ENCODE measurements at places on chromosomes 3 and 15.

DNA sequence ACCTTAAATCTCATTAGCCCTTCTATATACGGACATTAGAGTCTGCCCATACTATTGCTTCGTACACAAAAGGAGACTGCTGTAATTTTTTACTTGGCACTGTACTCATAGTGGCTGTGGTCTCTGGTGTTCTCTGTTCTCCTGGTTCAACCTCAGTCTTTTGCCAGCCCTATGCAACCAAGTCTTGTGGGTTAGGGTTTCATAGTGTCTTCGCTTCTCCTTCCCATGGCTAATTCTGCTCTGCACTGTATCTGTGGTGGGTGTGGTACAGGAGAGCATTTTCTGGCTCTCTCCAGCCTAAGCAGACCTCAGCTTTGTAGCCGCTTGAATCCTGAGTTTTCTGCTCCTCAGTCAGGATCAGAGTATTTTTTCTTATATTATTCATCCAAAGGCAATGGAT, 981.2 kb downstream of the SQOR start:
- DNase-seq = no peak

GRCh38 chr15:38894243-38894948, 329.8 kb upstream of the RASGRP1 start:
- no peak for DNase-seq

DNA sequence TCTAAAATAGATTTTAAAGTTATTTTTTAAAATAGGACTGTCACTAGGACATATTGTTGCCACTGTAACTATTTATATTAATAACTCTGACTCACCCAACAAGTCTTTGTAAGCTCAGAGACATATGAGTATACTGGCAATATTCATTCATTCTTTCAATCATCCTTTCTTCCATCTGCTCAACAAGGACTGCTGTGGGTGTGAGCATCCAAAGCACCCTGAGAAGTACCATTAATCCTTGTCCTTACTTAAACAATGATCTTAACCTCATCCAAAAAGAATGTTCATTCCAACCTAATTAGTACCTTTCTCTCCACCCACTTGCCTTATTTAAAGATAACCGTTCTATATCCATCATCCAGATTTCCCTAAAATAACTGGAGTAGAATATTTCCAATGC, 94.2 kb upstream of the PPP2R3A start:
- DNase-seq = no peak

DNA sequence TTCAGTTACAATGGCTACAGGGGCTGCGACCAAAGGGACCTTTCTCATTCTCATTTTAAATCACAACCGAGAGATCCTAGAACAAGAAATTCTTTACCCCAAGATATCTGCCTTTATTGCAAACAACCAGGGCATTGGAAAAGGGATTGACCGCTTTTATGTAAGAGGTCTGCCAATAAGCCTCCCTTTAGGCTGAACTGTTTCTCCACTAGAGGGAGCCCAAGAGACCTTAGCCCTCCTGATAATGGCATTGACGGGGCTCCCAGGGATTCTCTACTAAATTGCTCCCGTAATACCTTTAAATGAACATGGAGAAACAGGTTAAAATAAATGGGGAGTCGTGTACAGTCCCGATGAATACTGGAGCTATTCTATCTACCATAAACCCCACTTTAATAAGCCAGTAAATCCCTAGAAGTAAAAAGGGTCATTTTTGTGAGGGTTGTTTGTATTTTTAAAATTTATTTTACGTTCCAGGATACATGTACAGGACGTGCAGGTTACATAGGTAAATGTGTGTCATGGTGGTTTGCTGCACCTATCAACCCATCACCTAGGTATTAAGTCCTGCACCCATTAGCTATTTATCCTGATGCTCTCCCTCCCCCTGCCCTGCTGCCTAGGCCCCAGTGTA, 7.5 kb upstream of the IGSF10 start:
- DNase-seq = peak; percentile 40

GRCh38 chr15:92361321-92362000, 32.2 kb upstream of the ST8SIA2 start:
- no peak for DNase-seq

DNA sequence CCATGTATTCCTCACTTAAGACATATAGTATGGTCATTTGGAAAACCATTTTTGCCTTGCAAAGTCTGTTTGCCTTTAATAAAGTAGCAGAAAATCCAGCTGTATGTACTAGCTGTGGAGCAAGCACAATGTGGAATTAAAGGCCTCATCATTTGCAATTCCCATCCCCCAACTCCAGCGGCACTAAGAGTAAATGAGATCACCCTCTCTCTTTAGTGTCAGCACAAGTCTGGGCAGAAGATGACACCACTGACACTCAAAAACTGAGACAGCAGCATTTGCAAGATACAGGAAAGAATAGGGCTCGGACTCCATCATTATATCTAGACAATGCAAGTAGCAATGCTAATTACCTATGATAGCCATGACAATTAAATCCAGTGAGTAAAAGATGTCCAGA, 24.7 kb upstream of the DYNC1LI1 start:
- DNase-seq = no peak

Data from activated CD4-positive, alpha-beta T cell treated with anti-CD3 and anti-CD28 coated beads for 48 hours (primary cell).